Omental fat pad (tissue), 4 donors: ENCODE measurements at places on chromosomes 11 and 22. TPM values are rescaled to one million over a fixed set of nuclear protein-coding genes. Genes with fewer than 3 reads are reported as not detected.

GRCh38 chr22:29629903-29630516 is 26.6 kb downstream of the NF2 start:
- DNase-seq = no peak

- DNase-seq = no peak
These were observed 1.2 kb downstream of the ROM1 start for GRCh38 chr11:62614275-62614674.

DNA sequence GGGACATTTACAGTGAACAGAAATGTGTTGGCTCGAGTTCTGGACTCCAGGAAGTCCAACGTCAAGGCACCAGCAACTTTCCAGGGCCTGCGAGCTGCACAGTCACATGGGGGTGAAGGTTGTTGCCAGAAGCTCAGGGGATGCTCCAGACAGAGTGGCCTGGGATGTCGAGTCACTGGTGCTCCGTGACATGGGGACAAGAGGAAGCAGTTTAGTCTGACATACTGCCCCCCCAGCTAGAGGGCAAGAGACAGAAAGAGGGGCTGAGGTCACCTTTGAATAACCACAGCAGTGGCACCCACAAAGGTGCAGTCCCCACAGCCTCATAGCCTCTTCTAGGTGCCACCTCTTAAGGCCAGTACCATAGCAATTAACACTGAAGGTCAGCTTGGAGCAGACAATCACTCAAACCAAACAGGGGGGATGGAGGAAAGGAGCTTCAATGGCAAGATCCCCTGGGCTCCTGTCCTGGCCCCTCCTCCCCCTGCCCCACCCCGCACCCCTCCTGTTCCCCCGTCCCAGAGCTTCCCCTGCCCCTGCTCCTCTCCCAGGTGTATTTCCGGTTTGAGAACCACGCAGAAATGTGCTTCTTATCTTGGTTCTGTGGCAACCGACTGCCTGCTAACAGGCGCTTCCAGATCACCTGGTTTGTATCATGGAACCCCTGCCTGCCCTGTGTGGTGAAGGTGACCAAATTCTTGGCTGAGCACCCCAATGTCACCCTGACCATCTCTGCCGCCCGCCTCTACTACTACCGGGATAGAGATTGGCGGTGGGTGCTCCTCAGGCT is 3.8 kb downstream of the APOBEC3D start:
- no peak for DNase-seq

GRCh38 chr11:31873124-31873523 is 62.0 kb upstream of the PAX6 start:
- DNase-seq = no peak

DNA sequence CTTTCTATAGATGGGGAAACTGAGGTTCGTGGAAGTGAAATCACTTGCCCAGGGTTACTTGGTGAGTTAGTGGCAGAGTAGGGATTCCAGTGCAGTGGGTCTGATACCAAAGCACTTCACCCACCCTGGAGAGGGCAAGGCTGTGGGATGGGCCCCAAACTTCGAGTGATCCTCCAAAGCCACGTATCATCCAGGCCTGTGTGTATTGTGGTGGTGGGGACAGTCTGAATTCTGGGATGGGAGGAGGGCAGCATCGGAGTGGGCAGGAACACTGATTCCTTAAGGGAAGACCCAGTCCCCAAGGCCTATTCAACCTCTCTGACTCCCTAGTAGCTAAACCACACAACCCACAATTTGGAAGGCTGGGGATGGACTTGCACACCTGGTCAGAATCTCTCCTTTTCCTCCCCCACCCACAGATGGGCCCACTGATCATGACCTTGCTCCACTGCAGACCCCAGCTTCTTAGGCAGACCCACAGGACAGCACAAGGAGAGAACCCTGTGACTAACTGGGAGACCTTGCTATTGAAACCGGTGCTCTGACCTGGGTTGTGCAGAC is 11.5 kb downstream of the TMPRSS13 start:
- DNase-seq = peak; percentile 8

GRCh38 chr11:58625826-58626460 is 3.5 kb downstream of the CNTF start:
- DNase-seq = no peak

GRCh38 chr11:65803797-65804492 is 17.1 kb downstream of the OVOL1 start:
- DNase-seq = no peak

DNA sequence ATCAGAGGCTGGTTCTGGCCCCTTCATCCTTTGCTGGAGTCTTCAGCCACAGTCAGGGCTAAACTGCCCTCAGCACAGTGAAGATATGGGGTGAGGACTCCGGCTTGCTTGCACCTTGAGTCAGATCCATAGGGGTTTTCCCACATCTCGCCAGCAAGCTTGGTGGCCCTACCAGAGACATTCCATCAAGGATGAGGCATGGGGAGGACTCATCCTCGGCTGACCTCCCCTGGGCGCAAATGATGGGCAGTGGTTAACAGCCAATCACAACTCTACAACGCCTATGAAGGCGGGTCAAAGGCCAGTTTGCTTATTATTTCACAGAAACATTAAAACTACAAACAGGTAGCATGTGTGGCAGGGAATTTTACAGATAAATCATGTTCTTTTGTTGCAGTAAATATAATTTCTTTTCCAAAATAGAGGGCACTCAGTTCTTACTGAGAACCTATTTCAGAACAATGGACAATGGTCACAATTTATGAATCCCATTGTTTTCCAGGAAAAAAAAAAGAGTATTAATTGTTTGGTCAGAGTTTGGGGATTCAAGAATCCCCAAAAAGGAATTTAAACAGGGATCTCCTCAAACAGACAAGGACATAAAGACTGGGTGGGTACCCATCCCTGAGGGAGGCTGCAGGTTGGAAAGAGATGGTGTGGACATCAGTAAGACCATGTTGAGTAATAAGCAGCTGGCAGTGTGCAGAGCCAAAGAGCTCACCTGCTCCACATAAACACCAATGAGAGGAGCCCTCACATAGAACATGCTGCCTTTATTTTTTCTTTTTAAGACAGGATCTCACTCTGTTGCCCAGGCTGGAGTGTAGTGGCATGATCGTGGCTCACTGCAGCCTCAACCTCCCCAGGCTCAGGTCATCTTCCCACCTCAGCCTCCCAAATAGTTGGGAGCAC is 14.8 kb downstream of the PLAAT3 start:
- DNase-seq = no peak

DNA sequence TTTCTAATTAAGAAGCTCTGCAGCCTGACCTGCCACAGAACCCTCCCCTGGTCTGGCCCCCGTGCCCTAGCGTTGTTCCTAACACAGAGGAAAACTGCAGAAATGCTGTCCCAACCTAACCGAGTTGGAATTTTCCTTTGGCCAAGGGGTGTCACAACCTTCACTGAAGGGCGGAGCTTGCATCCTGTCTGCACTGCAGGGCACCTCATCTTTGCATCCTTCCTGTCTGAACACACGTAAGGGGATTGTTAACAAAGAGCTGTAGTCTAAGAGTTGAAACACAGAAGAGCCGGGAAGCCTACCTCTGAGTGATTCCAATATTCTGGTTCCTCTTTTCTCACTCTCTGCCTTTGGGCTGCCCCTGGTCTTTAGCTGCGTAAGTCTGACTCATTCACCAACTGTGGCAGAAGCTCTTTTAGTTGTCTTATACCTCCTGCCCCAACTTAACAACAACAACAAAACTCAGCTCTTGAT is 1.6 kb downstream of the DIXDC1 start:
- DNase-seq = no peak

DNA sequence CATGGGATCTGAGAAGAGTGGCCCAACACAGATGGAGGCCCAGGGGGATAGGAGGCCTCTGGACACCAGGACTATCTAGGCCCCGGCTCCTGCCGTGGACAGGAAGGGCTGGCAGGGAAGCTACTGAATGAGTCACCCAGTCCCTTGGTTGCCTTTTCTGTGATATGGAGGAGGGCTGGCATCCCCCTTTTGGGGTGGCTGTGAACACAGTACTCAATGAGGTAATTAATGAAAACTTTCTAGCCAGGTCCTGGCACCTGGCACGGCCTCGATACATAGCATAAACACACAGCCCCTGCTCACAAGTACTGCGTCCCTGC is 163.2 kb downstream of the CHST1 start:
- DNase-seq = no peak

DNA sequence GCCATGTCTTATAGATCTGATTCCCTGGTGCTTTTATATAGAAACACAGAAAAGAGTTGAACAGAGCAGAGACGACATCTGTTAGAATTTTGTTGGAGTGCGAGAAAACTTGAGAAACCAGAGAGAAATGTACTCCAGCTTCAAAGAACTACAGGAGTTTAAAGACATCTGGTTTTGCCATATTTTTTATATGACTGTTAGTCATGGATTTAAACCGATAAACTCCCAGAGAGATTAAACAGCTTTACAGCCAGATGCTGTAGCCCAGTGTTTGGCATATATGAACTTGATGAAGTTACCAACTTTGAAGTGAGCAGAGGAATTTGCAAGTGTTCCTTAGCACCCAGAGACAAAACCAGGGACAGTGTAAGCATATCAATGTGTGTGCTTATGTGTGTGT is 1083.1 kb downstream of the LRRC4C start:
- DNase-seq = no peak

DNA sequence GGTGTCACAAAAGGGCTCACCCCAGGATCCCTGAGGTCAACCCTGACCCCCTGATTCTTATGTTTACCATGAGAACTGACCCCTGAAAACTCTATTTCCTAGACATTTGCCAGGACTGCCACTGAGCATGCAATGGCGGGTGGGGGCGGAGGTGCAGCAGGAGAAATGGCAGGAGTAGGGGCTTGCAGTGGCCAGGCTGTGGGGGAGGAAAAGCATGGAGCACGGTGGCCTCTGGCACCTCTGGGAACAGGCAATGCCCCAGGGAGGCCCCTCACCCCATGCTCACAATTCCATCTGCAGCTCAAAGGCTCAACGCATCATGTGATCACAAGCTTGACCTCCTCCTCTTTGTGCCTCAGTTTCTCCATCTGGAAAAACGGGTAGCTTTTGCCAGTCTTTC is 46.5 kb upstream of the FGF3 start:
- no peak for DNase-seq

DNA sequence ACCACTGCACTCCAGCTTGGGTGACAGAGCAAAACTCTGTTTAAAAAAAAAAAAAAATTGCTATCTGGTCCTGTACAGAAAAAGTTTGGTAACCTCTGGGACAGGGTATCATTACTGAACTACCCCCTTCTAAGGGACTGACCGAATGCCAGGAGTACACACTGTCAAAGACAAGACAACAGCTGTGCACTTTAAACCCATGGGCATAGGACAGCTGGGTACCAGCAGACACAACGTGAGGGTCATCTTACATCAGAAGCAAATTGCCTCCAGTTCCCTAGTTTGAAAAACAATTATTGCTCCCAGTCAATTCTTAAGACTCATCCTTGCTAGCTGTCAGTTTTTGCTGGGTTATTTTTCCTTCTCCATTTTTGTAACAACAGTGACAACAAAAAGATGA is 17.8 kb downstream of the CD59 start:
- no peak for DNase-seq

DNA sequence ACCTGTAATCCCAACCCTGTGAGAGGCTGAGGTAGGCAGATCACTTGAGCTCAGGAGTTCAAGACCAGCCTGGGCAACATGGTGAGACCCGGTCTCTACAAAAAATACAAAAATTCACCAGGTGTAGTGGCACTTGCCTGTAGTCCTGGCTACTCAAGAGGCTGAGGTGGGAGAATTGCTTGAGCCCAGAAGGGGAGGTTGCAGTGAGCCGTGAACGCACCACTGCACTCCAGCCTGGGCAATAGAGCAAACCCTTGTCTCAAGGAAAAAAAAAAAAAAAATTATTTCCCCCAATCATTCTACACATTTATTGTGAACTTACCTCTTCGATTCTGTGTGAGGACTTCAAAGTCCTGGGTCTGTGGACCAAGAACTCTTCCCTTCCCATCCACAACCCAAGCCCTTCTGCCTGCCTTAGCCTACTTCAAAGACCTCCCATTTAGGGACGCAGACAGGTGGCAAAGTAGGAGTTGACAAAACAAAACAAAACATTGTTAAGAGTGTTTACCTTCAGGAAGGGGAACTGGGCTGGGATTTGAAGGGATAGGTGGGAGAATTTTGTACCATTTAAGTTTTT is 3.8 kb upstream of the WEE1 start:
- DNase-seq = no peak

- no peak for DNase-seq
These were observed 112.9 kb downstream of the KIF18A start for GRCh38 chr11:27995083-27995482.

DNA sequence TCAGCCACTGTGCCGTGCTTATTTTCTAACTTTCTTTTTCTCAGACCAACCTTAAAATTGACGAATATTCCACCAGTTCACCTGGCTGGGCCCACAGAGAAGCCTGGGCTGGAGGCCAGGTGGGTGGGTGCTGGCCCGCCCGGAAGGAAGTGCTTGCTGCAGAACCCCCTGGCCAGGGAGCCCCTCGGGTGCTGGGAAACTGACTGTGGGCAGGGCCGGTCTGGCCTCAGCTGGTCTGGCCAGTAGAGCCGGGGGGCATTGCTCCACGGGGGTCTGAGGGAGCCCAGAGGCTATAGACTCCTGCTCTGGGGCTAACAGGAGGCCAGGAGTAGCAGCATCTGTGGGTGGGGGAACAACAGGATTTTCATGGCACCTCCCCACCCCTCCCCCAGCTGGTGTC is 6.8 kb upstream of the CHID1 start:
- DNase-seq = no peak

GRCh38 chr22:30921108-30921507 is 47.5 kb downstream of the MORC2 start:
- no peak for DNase-seq

GRCh38 chr22:49969751-49970527 is 9.4 kb downstream of the PIM3 start:
- DNase-seq = peak; percentile 22

DNA sequence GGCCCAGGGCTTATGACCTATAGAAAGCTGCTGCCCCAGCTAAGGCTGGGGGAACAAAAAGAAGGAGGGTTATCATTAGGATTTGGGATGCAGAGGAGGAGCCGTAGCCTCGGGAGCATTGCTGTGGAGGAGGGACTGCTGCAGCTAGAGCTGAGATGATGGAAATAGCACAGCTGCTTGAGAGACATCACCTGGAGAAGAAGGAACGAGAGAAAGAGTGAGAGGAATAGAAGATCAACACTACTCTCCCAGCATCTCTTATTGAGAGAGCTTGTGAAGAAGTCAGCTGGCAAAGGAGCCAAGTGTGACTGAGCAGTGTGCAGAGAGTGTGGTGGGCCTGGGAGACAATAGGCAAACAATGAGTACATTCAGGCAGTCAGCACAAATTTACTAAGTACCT is 100.7 kb upstream of the PLET1 start:
- DNase-seq = no peak

Gene H19
- total RNA-seq = 386 TPM

Gene KCNE3
- 8.9 TPM for total RNA-seq

Gene TMA7B
- total RNA-seq = not detected

Gene LYVE1
- 359 TPM for total RNA-seq
